ENCODE measurements at places on chromosomes 3 and 15.

- peaks cover 9% of the 10 kb centered on the region for H3K27me3 ChIP-seq
- H3K4me1 ChIP-seq, result no peaks in the 10 kb centered on the region
- peaks cover 2% of the 10 kb centered on the region for H3K36me3 ChIP-seq
- no peak overlapping the region for H3K27ac ChIP-seq
- no peak overlapping the region for H3K4me3 ChIP-seq
- DNase-seq, result no peak
These were observed 301.5 kb downstream of the PYDC2 start for GRCh38 chr3:191762323-191762960.

DNA sequence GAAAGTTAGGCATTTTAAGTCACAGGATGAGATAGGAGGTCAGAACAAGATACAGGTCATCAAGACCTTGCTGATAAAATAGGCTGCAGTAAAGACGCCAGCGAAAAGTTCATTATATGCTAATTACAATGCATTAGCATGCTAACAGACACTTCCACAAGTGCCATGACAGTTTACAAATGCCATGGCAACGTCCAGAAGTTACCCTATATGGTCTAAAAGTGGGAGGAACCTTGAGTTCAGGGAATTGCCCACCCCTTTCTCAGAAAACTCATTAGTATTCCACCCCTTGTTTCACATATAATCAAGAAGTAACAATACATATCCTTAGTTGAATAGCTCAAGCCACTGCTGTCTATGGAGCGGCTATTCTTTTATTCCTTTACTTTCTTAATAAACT lies 92.7 kb upstream of the PLXND1 start:
- H3K4me1 ChIP-seq, result peaks cover 5% of the 10 kb centered on the region
- no peak overlapping the region for H3K4me3 ChIP-seq
- no peak overlapping the region for H3K27ac ChIP-seq
- H3K27me3 ChIP-seq, result no peaks in the 10 kb centered on the region
- DNase-seq, result no peak
- peaks cover 29% of the 10 kb centered on the region for H3K36me3 ChIP-seq

GRCh38 chr3:49387721-49388120 lies 24.1 kb downstream of the RHOA start:
- peaks cover 42% of the 10 kb centered on the region for H3K4me1 ChIP-seq
- H3K36me3 ChIP-seq, result peaks cover 10% of the 10 kb centered on the region
- H3K4me3 ChIP-seq, result no peak overlapping the region
- H3K27ac ChIP-seq, result peak overlapping the region; percentile 58
- H3K27me3 ChIP-seq, result no peaks in the 10 kb centered on the region
- no peak for DNase-seq

GRCh38 chr3:81620849-81621248 lies 140.6 kb downstream of the GBE1 start:
- no peaks in the 10 kb centered on the region for H3K4me1 ChIP-seq
- H3K27ac ChIP-seq, result no peak overlapping the region
- H3K36me3 ChIP-seq, result peaks cover 1% of the 10 kb centered on the region

DNA sequence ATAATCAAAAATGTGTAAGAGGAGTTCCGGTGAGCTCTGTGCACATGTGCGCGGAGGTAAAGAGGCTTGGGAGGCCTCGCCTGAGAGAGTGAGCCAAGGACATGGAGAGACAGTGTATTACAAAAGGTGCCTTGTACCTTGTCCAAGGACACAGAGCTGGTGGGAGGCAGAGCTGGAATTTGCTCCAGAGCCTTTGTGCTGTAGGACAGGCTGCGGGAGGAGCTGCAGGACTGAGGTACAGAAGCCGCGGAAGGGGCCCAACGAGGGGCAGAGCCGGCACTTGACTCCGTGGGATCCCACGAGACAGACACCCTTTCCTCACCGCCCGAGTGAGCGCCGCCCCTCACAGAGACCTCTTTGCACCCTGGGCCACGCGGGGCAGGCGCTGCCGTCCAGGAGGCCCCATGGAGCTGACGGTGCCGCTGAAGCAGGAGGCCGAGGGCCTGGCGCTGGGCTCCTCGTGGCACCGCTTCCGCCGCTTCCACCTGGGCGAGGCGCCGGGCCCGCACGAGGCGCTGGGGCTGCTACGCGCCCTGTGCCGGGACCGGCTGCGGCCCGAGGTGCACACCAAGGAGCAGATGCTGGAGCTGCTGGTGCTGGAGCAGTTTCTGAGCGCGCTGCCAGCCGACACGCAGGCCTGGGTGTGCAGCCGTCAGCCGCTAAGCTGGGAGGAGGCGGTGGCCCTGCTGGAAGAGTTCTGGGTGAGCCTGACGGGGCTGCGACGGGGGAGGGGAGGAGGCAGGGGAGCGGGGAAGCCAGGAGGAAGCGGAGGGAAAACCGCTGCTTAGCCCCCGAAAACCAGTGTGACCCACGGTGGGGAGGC lies 68.7 kb downstream of the SLTM start:
- peak overlapping the region; percentile 47 for H3K4me3 ChIP-seq
- H3K36me3 ChIP-seq, result no peaks in the 10 kb centered on the region
- peaks cover 10% of the 10 kb centered on the region for H3K4me1 ChIP-seq
- no peak for DNase-seq

- peaks cover 12% of the 10 kb centered on the region for H3K36me3 ChIP-seq
- peaks cover 14% of the 10 kb centered on the region for H3K27me3 ChIP-seq
- no peak overlapping the region for H3K27ac ChIP-seq
- peak overlapping the region; percentile 22 for H3K4me3 ChIP-seq
- no peak for DNase-seq
- H3K4me1 ChIP-seq, result peaks cover 8% of the 10 kb centered on the region
These were observed 144.0 kb upstream of the SMAD3 start for GRCh38 chr15:66921319-66921915.
